SW 1271 (cell line): ENCODE measurements at places on chromosomes 3 and 15.
A peak's percentile ranks its signal among the peaks of the same experiment; 100 is the strongest.

GRCh38 chr15:84633311-84634227, 20.5 kb downstream of the WDR73 start:
- no peak for DNase-seq

DNA sequence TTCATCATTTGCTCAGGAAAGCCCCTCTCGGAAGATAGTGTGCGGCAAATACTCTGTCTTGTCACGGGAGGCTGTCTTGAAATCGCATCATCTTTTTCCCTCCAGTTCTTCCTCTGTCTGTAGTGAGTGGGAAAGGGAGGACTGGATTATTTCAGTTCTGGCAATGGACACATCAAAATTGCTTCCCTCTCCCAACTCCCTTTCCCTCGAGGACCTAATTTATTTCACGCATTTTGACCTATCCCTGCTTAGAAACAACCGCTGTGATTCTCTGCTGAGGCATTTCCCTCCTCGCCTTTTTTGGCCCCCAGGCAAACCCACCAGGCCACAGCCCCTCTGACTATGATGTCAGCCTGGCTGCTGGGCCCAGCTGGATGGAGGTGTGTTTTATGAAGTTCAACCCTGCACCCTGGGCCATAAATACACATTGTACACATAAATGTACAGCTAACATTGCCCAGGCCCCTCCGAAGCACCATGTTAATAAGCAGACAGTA, 138.7 kb upstream of the LRTM1 start:
- DNase-seq: no peak

DNA sequence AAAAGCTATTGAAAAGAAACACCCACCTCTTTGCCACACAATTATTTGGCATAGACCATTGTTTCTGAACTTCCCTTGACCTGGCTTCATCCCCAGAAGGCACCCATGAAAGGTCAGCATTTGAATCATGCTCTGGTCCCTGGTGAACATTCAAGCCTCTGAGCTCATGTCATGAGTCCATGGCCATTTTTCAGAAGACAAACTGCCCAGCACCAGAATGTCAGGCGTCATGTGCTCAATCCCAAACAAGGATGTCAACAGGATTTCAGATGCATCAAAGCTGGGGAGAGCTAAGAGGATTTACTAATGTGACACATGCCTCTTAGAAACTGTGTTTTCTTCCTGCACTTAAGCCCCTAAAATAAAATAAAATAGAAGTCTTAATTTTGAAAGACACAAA, 41.3 kb downstream of the TMED3 start:
- no peak for DNase-seq

DNA sequence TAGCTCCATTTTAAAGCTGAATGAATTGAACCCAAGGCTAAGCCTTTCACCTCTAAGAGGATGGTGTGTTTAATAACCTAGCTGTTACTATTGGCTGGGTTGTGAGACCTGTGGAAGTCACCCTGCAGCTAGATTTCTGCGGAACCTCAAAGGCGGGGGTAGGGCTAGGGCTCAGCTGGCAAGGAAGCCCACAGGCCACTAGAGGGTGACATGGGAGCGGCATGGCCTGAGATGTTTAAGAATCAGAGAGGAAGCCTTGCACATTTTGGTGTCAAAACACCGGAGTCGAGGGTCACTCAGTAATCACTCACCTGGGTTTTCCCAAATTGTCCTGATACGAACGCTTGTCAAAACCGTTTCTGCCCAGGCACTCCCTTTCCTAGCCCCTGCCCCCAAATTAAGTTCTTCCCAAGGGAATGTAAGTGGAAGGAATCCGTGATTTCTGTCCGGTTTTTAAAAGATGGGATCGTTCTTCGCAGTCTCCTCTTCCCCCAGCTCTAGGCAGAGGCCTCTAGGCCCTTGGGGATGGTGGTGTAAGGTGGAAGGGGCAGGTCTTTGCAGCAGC, 3.8 kb upstream of the ACAD9 start:
- DNase-seq: peak; percentile 14

- DNase-seq: no peak
Observed at GRCh38 chr3:66386011-66386924, 114.6 kb downstream of the LRIG1 start.

DNA sequence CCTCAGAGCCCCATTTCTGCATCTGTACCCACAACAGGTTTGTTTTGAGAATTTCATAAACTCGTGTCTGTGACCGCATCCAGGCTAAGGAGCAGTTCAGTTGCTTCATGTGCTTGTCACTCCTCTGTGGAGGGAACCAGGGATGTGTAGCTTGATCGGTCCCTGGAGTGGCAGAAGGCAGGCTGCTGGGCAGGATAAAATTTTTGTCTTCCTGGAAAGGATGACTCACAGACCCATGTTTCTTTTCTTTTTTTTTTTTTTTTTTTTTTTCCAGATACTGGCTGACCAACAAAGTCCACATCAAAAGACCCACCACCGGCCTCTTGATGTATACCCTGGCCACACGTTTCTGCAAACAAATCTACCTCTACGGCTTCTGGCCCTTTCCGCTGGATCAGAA, 70.1 kb downstream of the ST8SIA2 start:
- no peak for DNase-seq
